Astrocyte of the hippocampus (primary cell): ENCODE measurements at places on chromosomes 12 and 14.
A peak's percentile ranks its signal among the peaks of the same experiment; 100 is the strongest.

- DNase-seq, result no peak
These were observed 7.0 kb upstream of the NUAK1 start for GRCh38 chr12:106145539-106146447.

GRCh38 chr12:51913071-51914033, 6.0 kb downstream of the ACVRL1 start:
- no peak for DNase-seq

- DNase-seq, result peak; percentile 91
These were observed 170.3 kb downstream of the TTC7B start for GRCh38 chr14:90645842-90646443.

DNA sequence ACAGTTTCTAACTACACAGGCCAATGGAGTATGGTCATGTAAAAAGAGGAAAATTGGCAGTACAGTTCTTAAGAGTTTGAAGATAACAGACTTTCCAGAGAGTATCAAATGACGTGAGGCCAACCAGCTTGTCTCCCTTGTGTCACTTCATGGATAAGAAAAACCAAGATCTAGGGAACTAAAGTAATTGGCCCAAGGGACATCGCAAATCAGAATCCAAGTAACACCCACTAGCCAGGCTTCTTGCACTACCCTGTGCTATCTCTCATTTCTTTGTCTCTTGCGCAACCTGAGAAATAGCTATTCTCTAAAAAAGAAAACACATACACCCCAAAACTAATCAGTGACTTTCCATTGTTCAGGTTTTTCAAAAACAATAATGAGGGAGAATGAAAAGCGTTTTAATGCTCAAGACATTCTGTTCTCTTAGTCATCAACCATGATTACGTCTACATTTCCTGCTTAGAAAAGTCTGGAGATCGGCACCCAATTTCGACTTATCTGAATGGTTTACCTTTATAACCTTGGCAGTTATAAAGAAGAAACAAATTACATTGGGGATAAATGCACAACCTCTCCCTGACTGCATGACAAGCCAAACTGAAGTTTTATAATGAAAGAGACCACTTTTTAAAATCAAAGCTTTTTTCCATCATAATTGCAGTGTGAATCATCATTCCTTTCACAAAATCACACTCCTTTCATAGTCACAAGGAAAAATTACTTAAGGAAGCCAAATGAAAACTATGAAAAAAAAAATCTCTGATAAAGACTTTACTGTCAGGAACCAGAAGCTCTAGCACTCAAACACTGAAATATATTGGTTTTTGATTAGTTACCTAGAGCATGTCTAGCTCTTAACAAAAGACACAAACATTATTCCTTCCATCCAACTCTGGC, 42.1 kb downstream of the TMTC1 start:
- DNase-seq, result peak; percentile 81

- DNase-seq, result peak; percentile 75
These were observed 279.3 kb downstream of the MED13L start for GRCh38 chr12:115998119-115998633.

- no peak for DNase-seq
These were observed 3.3 kb downstream of the AHNAK2 start for GRCh38 chr14:104974665-104975390.

DNA sequence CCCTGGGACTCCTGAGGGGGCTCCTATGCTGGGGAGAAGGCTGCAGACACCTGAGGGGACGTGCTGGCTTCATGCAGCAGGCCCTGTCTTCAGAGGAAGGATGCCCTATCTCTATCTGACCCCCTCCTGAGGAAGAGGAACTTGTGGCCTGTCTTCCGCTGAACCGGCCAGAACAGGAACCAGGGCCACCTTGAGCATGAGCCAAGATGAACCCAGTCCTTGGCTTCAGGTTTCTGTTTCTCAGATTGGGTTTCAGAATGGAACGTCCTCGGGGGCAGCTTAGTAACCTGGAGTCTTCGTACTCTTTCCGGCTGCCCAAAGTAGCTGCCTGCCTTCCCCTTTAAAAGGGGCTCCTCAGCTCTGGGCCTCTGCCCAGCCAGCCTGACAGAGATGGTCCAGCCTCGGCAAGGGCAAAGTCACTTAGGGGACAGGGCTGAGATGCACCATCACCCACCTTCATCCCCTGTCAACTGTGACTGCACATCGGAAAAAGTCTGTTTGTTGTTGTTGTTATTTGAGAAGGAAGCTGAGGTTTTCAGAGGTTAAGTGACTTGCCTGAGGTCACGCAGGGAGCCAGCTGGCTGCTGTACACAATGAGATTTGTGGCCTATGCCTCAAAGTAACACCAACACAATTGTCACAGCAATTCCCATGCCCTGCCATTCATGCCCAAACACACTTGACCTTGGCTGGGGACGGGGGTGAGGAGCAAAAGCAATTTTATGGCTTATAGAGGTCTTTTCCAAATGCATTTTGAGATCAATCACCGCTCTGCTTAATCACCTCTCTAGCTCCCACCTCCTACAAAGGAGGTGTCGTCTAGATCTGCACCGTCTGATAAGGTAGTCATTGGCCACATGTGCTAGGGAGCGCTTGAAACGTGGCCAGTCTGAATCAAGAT, 13.4 kb downstream of the ASB2 start:
- DNase-seq, result no peak

GRCh38 chr14:104287301-104288009, 149.1 kb downstream of the KIF26A start:
- DNase-seq, result no peak

DNA sequence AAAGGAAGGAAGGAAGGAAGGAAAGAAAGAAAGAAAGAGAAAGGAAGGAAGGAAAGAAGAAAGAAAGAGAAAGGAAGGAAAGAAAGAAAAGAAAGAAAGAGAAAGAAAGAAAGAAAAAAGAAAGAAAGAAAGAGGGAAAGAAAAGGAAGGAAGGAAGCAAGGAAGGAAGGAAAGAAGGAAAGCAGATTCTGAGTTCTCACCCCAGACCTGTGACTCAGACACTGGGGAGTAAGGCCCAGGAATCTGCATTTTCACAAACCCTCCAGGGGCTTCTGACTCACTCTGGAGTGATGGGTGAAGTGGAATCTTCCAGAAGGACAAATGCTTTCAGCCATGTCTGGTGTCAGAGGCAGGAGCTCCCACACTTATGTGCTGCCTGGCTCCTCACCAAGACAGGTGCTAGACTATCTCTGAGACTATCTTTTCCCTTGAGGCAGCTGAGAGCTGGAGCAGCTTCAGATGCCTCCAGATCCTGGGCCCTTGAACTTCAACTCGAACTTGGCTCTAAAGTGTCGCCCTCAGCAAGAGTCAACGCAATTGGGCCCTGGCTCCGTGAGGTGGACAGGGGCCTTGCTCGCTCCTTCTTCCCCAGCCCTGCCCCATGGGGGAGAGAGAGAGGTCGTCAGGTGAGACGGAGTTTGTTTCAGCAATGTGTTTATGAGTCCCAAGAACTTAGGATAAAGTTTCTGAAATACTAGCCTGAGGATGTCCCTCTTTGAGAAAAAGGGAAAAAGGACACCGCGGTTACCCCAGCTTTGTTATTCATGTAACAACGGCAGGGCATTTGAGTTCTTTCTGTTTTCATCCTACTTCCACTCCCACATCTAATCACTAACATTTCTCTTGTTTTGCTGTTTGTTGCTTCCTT, 19.8 kb upstream of the SCARB1 start:
- no peak for DNase-seq

GRCh38 chr12:45517381-45517780, 212.1 kb upstream of the ARID2 start:
- no peak for DNase-seq

GRCh38 chr14:79476552-79476951, 734.8 kb downstream of the DIO2 start:
- DNase-seq, result no peak

DNA sequence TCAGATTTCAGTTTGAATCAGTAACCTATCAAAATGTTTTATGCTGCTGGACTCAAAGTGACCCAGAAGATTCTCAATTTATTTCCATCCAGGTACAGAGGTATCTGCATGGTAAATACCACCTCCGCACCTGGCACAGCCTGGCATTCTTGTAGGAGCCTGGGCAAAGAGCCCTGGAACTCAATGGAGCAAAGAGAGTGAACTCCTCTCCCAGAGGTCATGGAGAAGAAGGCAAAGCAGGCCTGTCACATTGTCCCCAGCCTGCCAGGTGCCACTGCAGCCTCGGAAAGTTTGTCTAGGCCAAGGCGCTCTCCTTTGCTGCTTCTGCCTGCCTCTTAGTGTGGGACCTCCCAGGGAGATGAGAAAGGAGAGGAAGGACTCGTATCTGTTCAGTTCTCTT, 319.8 kb downstream of the ZFP36L1 start:
- no peak for DNase-seq

GRCh38 chr14:58332561-58332960, 34.2 kb downstream of the ARID4A start:
- no peak for DNase-seq

DNA sequence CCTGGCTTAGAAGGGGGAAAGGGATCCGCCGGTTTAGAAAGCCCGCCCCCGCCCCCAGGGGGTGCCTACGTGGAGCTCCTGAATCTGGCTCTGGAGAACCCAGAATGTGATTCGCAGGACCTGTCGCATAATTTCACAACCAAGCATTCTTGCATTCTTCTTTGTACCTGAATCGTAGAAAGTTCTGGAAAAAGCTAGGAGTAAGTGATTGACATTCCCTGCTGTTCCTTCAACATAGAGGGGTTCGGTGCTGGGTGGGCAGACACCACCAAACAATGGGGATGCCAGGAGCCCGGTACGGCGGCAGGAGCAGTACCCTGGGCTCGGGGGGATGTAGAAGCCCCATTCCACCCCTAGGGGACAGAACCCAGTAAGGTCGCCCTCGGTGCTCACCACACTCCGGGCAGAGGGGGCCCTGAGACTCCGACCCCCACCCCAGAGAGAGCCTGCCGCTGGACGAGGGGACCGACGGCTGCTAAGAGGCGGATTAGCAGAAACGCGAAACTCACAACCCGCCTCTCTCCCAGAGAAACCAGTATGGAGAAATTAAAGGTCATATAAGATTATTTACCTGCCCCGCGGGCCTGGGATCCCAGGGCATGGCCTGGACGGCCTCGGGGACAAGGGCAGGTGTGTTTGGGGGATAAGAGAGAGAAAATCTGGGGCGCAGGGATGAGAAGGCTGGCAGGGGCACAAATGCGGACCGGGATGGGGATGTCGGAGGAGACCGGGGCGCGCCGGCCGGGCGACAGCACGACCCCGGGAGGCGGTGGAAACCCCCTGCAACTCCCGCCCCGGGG, 520 bp downstream of the CSRP2 start:
- DNase-seq, result peak; percentile 65

DNA sequence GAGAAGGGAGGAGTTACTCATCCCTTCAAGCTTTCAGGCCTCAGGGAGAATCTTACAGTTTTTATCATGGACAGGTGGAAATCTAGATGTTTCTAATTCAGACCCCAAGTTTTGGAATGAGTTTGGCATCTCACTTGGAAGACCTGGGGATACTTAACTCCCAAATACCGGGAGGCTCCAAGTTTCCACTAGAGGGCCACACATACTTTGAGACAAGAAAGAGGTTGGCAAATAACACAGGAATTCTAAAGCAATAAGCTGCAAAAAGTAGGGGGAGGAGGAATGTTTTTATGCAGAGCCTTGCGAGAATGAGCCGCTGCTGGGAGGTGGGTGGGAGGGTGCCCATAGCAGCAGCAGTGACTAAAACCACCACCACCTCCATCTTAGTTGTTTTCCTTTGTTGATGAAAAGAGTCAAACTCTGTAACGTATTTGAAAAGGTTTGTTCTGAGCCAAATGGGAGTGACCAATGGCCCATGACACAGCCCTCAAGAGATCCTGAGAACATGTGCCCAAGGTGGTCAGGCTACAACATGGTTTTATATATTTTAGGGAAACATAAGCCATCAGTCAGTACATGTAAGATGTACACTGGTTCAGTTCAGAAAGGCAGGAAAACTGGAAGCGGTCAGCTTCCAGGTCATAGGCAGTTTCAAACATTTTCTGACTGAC, 34.2 kb upstream of the RNASE1 start:
- DNase-seq, result peak; percentile 7

DNA sequence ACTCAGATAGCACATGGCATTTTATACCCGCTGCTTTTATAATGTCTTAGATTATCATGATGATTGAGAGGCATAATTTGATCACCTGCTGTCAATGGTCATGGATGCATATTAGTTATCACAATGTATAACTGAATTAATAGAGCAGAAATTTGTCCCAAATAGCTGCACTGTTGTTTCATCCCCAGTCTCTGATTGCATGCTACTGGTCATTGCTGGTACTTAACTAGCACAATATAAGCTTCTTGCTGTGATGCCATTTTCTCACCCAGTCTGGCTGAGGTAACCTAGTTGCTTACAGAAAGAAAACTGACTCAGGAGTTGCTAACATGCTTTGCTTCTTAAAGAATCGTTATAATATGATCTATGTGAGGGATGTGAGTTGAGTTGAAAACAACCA, 76.8 kb upstream of the PLEKHA5 start:
- no peak for DNase-seq

- DNase-seq, result no peak
These were observed 481 bp downstream of the MAX start for GRCh38 chr14:65101631-65102440.

- DNase-seq, result no peak
These were observed 157.8 kb upstream of the NUDT4 start for GRCh38 chr12:93219947-93220346.

GRCh38 chr14:63134801-63135200, 69.4 kb upstream of the RHOJ start:
- DNase-seq, result peak; percentile 12

DNA sequence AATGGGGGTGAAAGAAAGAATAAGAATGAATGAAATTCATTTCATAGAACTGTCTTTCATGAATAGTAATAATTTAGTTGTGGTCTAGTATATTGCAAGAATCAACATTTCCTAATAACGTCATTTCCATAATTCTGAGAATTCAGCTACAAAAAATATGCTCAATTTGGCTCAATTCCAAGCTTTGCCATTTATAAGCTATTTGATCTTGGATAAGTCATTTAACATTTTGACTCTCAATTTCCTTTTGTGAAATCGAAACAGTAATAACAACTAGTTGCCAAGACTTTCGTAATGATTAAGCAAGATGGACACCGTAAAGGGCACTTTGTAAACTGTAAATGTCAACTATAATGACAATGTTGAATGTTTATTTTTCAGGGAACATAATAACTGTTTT, 18.1 kb downstream of the NOS1 start:
- no peak for DNase-seq

DNA sequence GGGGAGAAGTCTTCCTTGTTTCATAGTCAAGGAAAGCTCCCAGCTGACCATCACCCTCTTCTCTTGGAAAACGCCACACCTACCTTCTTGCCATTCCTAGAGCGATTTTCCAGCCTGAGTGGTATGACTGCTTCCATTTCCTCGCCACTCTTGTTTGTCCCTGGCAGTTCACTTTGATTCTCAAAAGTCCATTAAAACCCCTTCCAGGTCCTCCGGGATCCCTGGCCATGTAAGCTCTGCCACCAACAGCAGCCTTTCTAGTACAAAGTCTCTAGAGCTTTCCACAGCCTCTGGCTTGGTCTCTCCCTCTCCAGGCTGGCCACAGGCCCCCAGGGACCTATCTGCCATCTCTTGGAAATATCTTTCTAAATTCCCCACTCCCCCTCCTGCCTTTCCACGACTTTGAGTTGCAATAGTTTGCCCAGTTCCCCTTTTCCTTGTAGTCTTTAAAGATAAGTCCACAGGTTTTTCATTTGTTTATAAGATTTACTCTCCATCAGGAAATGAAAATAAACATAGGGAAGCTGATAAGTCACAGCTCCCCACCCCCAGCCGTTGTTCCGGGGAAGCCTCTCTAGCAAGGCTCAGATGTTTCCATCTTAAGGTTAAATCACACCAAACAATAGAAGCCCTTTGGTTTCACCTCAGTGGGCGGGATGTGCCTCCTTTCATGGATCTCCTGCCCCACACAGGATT, 42.9 kb upstream of the SINHCAF start:
- DNase-seq, result no peak

- DNase-seq, result no peak
These were observed 7.0 kb downstream of the NCKAP1L start for GRCh38 chr12:54504550-54504949.
